ENCODE measurements at places on chromosomes 13 and 19.

GRCh38 chr19:2703691-2704216 is 1.3 kb upstream of the GNG7 start:
- DNase-seq: no peak

DNA sequence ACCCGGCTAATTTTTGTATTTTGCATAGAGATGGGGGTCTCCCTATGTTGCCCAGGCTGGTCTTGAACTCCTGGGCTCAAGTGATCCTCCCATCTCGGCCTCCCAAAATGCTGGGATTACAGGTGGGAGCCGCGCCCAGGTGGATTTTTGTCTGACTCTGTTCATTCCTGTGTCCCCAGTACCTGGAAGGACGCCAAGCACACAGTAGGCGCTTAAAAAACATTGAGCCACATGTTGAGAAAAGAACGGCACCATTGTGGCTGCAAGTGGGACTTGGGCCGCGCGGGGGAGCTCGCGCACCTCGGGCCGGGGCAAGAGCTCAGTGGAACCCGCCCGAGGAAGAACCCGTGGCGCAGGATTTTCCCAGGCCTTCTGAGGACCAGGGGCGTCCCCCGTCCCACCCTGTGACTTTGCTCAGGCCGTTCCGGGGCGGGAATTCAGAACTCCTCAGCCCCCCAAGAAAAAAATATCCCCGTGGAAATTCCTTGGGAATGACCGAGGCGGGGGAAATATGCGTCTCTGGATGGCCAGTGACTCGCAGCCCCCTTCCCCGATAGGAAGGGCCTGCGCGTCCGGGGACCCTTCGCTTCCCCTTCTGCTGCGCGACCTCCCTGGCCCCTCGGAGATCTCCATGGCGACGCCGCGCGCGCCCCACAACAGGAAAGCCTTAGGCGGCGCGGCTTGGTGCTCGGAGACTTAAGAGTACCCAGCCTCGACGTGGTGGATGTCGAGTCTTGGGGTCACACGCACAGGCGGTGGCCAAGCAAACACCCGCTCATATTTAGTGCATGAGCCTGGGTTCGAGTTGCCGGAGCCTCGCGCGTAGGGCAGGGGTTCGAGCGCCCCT is 1.4 kb upstream of the ICAM1 start:
- peak; percentile 43 for DNase-seq

- no peak for DNase-seq
Observed at GRCh38 chr19:15216363-15216762, 15.6 kb upstream of the NOTCH3 start.

GRCh38 chr19:19513682-19514081 is 1.7 kb downstream of the TSSK6 start:
- DNase-seq: no peak

GRCh38 chr13:72678312-72678711 is 49.1 kb downstream of the MZT1 start:
- no peak for DNase-seq

- no peak for DNase-seq
Observed at GRCh38 chr13:27194209-27194608, 22.6 kb upstream of the USP12 start.

DNA sequence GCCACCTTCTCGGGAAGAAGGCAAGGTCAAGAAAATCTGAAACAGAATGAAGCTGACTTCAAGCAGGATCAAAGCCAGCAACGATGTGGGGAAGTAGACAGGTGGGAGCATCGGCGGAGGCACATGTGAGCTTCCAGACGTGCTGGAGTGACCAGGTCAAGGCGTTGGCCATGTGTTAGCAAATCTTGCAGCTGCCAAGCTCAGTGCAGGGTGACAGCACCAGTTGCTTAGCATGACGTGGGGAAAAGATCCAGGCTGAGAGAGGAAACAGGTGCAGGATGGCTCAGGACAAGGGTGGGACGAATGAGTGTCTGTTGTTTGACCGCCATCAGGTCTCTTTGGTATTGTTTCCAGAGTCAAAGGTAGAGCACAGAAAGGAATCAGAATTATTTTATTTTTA is 92.3 kb downstream of the TNFSF13B start:
- no peak for DNase-seq

GRCh38 chr13:99626461-99627082 is 125.3 kb downstream of the TM9SF2 start:
- no peak for DNase-seq

DNA sequence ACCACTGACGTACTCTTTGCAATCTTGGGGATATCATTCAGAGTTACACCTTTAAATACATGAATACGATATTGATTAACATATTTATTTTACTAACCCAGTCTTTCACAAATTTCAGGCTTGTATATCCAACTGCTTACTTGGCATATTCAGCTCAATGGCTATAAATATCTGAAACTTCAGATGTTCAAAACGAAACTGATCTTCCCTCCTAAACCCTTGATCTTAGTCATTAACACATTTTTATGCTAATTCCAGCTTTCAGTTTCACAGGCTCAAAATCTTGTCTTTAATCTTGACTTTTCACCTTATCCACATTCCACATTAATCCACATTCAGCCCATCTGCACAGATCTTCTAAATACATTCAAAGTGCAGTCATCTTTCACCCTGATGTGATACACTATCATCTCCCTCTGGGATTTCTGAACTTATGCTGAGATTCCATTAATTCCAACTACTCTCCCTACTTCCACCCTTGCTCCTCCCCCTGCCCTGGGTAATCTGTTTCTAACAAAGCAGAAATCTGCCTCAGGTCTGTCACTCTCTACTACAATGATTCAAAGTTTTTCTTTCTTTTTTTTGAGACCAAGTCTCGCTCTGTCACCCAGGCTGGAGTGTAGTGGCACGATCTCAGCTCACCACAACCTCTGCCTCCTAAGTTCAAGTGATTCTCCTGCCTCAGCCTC is 387.2 kb downstream of the GPC5 start:
- DNase-seq: no peak

GRCh38 chr13:45295536-45295935 is 45.4 kb downstream of the TPT1 start:
- no peak for DNase-seq

DNA sequence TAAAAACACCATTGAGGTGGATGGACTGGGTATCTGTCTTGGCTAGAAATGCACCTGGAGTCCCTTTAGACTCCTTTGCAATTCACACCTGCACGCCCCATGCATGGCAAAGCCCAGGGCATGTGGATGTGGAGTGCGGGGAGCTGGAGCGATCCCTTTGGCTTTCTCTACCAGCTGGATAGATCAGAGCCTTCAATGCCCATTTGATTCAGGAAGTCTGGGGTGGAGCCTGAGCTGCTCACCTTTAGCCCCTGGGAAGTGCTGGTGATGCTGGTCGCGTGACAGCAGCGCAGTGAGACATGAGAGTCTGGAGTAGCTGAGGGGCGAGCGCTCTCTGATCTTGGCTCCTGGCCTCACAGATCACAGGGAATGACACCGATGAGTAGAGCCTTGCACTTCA is 4.8 kb upstream of the ZNF536 start:
- DNase-seq: no peak

DNA sequence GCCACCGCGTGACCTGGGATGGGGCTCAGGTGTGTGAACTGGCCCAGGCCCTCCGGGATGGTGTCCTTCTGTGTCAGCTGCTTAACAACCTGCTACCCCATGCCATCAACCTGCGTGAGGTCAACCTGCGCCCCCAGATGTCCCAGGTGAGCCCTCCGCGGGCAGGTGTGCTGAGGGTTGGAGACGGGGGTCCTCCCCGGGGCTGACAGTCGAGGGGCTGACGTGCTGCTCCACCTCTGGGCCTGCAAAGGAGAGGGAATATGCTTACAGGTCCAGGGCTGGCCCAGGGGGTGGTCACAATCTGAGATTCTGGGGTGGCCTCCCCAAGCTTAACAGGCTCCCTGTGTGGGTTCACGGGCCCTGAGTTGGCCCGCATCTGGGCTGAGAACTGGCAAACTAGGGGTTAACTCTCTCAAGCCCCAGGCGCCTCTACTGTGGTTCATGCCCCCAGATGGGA is 386 bp downstream of the VAV1 start:
- no peak for DNase-seq

DNA sequence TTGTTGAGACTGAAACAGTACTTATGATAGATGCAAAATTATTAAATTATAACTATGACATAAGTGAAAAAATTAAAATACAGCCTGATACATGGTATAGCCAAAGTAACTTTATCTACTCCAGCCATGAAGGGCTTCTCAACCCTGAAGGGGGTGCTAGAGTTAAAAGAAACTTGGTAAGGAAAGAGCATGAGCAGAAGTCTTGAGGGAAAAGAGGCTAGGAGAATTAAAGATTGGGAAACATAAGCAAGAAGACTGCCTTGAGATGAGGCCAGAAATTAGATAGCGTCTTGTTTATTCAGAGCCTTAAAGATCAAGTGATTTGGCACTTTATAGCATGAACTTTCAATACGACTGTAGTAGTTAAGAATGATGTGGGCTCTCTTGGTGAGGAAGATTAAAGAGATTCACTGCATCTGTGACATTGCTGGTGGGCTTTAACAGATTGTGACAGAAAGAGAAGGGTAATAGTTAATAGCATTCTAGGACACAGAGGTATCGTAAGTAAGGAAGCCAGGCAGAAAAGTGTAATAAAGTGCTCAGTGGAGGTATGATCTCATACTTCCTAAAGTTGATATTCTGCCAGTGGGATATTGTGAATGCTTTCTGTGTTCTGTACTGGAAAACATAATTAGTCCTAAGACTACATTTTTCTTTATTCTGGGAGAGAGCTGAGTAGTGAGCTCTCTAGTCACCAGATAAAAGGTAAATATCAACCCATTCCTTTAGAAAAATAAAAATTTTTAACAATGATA is 385.4 kb upstream of the PRR20A start:
- DNase-seq: no peak

DNA sequence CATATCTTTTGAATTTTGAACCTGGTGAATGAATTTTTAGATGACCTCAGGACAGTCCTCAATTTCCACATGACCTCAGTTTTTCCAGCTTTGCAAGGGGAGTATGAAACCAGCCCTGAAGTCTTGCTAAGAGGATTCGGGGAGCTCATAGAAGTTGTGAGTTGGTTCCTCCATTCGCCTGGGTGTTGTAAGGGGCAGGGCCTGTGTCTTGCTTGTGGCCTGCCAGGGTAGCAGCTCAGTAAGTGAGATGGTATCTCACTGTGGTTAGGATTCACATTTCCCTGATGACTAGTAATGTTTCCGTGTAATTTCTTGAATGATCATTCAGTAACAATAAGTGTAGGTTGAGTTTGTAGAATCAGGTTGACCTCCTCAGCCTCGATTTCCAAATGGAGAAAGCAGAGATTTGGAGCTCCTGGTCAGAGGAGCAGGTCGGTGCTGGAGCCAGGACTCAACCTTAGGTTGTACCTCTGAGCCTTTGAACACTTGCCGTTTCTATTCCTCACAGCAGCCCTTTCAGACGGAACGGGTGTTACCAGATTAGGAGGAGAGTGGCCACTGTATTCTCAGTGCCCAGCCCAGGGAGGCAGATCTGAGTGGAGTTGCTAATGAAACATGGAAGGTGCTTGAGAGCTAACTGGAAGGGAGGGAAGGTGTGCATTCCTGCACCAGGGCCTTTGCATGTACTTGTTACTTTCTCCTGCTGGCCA is 14.6 kb downstream of the NACC1 start:
- no peak for DNase-seq

DNA sequence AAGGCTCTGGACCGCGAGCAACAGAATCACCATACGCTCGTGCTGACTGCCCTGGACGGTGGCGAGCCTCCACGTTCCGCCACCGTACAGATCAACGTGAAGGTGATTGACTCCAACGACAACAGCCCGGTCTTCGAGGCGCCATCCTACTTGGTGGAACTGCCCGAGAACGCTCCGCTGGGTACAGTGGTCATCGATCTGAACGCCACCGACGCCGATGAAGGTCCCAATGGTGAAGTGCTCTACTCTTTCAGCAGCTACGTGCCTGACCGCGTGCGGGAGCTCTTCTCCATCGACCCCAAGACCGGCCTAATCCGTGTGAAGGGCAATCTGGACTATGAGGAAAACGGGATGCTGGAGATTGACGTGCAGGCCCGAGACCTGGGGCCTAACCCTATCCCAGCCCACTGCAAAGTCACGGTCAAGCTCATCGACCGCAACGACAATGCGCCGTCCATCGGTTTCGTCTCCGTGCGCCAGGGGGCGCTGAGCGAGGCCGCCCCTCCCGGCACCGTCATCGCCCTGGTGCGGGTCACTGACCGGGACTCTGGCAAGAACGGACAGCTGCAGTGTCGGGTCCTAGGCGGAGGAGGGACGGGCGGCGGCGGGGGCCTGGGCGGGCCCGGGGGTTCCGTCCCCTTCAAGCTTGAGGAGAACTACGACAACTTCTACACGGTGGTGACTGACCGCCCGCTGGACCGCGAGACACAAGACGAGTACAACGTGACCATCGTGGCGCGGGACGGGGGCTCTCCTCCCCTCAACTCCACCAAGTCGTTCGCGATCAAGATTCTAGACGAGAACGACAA is 1.8 kb downstream of the PCDH17 start:
- peak; percentile 70 for DNase-seq

- DNase-seq: no peak
Observed at GRCh38 chr19:952680-953444, 27.0 kb downstream of the ARID3A start.

GRCh38 chr19:50893047-50893736 is 18.0 kb downstream of the KLK4 start:
- DNase-seq: no peak

GRCh38 chr19:48152551-48152950 is 17.6 kb downstream of the LIG1 start:
- peak; percentile 3 for DNase-seq

DNA sequence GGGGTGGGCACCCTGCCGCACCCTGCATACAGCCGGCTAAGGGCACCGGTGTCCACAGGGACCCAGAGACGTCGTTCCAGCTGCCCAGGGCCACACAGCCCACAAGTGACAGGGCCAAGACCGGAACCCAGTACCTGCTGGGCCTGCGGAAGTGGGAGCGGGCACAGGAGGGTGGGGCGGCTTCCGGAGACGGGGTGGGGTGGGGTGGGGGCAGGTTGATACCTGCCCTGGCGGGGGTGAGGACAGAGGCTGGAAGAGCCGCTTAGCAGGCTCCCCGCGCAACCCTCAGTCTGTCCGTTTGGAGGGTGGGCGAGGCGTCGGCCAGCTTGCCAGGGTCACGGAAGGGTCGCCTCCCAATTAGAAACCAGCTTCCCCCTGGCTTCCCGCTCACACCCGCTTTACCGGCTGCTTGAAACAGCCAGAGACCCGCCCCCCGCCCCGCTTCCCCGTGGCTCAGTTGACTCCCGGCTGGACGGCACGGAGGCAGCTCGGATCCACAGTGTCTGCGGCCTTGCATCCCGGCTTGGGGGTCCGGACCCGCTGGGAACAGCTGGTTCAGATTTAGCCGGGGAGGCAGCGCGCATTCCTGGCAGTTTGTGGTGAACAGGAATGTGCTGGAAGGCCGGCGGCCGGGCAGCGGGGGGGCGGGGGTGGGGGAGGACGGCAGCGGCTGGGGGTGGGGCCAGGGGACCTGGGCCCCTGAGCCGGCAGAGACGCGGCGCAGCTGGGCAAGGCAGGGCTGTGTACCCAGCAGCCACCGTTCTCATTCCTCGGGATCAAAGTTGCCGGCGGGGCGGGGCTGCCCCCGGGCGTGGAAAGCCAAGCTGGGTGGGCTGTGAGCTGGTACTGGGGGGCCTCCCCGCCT is 1.9 kb downstream of the CNN2 start:
- no peak for DNase-seq

- no peak for DNase-seq
Observed at GRCh38 chr13:108895220-108895704, 265.9 kb downstream of the MYO16 start.

All from amygdala (tissue), 56 donors.